ENCODE measurements at places on chromosomes 16 and 17.

DNA sequence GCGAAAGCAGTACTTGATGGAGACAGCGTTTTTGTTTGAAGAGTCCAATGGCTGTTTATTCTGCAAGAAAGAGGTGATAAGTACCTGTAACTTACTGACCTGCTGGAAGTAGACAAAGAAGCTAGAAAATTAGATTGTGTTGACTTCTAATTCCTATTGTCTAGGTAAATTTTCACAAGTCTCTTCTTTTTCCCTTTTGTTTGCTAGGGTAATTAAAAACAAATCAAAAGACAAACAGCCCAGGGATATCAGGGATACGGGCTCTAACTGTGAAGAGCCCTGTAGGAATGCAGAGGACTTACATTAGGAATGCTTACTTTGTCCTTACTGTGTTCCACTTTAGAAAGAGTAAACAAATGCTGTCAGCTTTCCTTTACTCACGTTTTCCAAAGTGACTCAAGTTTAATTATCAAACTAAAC, 7.0 kb downstream of the PSME3IP1 start:
- DNase-seq, result no peak

DNA sequence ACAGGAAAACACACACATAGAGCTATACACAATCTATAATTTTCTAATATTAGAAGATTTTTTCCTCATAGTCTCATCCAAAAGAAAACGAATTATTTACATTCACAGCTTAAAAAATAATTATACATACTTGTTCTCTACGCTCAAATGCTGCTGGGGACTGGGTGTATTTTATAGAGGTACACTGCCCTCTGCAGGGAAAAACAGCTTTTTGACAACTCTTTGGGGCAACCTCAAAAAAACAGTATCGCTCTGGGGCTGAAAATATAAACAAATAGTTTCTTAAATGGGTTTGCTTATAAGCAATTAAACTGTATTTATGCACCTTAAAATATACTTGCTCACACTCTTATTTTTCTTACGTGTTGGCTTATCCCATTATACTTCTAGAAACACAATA, 261.8 kb upstream of the PSMD7 start:
- no peak for DNase-seq

DNA sequence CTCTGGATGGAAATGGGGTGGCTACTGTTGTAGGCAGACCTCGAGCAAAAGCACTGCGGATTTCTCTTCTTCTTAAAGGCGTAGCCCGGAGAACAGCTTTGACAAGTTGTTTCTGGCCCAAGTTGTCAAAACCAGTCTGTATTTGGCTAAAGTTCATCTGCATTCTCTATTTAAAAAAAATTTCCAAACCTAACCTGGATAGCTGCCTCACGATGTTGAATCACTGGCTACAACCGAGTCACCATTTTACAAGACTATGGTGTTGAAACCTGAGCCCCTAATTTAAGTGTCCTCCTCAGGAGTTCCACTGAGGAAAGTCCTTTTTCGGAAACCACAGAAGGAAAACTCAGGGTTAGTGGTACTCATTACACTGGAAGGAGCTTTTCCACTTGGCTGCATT, 1.5 kb downstream of the SLC16A6 start:
- DNase-seq, result no peak

DNA sequence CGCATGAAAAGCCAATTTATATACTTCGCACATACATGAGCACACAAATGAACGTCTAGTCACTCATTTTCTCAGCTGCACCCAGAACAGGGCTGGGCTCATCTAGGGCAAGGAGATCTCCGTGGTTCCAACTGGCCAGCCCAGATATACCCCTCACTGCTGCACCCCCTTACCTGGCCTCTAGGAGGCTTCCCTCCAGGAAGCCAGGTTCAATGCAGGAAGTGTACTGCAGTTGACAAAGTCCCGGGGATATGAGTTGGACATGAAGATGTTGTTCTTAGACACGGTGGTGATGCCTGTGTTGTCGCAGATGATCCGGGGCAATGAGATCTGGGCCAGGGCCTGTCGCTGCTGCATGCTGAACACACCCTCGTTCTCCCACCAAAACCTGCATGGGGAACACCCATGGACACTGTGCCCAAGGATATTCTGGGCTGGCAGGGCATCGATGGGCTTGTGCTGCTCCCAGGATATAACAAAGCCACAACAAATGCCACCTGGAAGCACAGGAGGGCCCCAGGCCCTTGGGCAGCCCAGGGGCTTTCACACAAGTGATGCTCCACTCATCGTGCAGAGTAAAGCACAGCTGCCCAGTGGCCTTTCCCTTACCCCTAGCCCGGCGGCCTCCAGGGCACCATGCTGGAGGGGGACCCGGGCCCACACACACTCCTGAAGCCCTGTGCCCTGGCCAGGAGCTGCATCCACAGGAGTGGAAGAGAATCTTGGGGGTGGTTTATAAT, 10.1 kb downstream of the MPO start:
- DNase-seq, result no peak

DNA sequence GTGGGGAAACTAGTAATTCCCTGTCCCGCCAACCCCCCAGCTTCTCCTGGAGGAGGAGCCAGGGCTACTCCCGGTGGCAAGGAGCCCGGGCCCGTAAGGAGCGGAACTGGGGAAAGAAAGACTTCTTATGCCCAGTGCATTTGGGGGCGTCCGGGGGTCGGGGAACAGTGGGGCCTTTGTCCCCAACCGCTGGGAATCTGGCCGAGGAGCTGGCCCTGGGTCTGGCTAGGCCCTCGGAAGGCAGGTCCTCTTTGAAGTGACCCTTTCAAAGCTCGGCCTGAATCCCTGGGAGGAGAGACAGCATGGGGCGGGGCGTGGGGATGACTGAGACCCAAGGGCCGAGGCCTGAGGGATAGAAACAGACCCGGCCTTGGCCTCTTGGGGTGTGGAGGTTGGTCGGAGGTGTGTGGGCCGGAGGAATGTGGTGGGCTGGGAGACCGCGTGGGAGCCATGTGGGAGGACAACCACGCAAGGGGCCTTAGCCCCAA, 6.0 kb downstream of the ARHGAP23 start:
- DNase-seq, result no peak

- DNase-seq, result no peak
Observed at GRCh38 chr17:64328036-64328858, 62.4 kb downstream of the PECAM1 start.

- DNase-seq, result no peak
Observed at GRCh38 chr17:31877911-31878702, 19.1 kb upstream of the COPRS start.

- DNase-seq, result no peak
Observed at GRCh38 chr17:38449364-38449763, 21.1 kb downstream of the ARHGAP23 start.

GRCh38 chr16:54030451-54030850, 256.1 kb downstream of the IRX3 start:
- DNase-seq, result no peak

DNA sequence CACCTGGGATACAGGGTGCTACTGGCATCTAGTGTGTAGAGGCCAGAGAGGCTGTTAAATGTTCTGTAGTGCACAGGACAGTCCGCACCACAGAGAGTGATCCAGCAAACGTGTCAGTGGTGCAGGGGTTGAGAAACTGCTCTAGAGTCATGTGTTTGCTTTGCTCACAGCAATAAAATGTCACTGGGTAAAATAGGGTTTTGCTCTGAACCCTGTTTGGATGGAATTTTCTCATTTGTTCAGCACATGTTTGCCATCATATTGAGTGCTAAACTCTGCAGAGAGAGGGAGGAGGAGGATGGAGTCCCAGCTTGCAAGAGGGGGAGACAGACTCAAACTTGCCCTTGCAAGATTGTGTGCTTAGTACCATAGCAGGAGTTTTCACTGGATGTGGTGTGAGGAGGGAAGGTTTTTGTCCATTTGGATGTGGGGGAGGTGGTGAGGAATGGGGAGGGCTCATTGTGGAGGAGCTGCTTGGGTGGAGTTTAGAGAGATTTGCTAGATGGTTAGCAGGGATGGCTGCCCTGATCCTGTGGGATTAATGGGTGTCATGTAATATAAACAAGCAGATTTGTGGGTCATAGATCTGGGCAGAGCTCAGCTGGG, 11.8 kb downstream of the PLCG2 start:
- DNase-seq, result no peak

- DNase-seq, result no peak
Observed at GRCh38 chr16:47892999-47893398, 262.8 kb downstream of the ABCC12 start.

DNA sequence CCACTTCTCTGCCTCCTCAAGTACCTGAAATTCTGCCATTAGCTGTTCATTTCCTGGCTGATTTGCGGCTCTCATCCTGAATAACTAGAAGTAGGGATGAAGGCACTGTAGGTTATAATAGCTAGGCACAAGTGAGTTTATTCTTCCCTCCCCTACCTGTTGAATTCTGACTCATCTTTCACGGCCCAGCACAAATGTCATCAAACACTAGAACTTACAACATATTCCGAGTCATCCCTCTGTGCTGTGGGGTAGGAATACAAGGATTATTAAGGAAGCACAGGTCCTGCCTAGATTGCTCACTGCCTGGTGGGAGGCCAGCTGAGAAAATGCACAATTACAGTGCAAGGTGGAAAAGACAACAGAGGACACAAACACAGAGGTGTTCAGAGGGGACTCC, 103.7 kb upstream of the ASIC2 start:
- DNase-seq, result no peak

GRCh38 chr17:45768000-45768399, 16.1 kb upstream of the CRHR1 start:
- no peak for DNase-seq

DNA sequence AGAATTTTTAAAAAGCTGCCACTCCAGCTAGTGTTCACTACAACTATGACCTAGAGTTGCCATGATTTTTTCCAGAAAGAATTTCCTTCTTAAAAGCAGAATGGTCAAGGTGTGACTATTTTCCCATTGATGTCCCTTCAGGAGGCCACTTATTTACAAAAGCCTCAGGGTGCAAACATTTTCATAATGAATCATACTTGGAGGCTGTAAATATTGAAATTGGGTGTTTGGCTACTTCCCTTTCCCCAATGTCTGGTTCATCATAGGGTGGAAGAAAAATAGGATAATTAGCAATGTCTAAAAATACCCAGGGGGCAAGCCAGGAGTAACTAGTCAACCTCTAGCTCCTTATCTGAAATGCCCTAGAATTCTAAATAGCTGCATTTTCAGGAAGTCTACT, 18.8 kb downstream of the AXIN2 start:
- DNase-seq, result no peak

GRCh38 chr16:19227643-19228042, 57.9 kb upstream of the CLEC19A start:
- no peak for DNase-seq

GRCh38 chr16:2056077-2056476, 8.3 kb downstream of the TSC2 start:
- no peak for DNase-seq

DNA sequence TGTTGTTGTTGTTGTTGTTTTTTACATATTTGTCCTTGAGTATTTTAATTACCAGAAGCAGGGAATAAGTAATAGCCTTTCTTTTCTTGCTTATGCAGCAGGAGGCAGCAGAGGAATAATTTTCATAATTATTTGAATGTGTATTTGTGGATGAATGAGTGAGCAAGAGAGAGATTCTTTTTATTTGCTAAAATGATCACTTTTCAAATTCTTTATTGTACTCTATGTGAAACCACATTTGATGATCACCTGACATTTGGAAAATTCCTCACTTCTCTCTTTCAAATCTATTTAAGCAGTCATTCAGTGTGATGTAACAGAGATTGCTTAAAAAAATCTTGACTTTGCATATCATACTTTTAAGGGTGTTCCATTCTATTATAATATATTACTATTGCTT, 223.6 kb downstream of the BCAS3 start:
- no peak for DNase-seq

GRCh38 chr16:80226499-80226898, 314.3 kb upstream of the DYNLRB2 start:
- no peak for DNase-seq

GRCh38 chr17:80793421-80793820, 198.2 kb upstream of the CHMP6 start:
- DNase-seq, result no peak

GRCh38 chr17:3485481-3486068, 9.8 kb downstream of the ASPA start:
- DNase-seq, result no peak

DNA sequence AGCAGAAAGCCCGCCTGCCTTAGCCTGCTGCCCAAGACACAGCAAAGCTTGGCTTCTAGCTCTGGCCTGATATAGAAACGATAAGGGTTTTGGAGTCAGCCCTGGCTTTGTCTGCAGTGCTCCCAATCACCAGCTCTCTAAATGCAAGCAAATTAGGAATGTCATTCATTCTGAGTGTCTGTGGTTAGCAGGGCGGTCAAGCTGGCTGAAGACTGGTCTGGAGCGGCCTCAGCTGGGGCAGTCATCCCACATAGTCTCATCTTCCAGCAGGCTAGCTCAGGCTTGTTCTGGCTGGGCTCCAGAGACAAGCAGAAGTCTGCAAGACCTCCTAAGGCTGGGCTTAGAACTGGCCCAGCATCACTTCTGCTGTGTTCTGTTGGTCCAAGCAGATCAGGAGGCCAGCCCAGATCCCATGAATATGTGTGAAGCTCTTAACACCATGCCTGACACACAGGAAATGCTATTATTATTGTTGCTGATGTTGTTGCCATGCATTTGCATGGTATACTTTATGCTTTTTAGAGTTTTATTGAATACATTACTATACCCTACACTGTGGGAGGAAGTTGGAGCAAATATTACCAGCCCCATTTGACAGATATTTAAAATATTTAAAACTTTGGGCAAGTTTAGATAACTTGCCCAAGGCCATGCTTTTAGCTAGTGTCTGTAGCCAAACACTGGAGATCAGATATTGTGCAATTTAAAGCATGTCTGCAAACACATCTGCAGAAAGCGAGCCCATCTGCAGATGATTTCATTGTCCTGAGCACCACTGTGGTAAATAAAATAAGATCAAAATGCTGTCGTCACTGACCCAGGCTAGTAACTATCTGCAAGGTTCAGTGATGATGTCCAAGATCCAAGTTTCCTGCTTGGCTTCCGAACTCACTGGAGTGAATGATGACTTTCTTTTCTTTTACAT, 24.8 kb downstream of the TMC7 start:
- no peak for DNase-seq

GRCh38 chr17:55988861-55989260, 164.4 kb upstream of the ANKFN1 start:
- no peak for DNase-seq
